IPS DF 6.9 (cell line): ENCODE measurements at places on chromosomes 7 and 10.

GRCh38 chr7:126801733-126802132 is 451.0 kb downstream of the GRM8 start:
- no peaks in the 10 kb centered on the region for H3K4me1 ChIP-seq
- H3K27ac ChIP-seq: no peak overlapping the region
- H3K27me3 ChIP-seq: no peaks in the 10 kb centered on the region
- no peak overlapping the region for H3K4me3 ChIP-seq
- DNase-seq: no peak
- H3K36me3 ChIP-seq: no peaks in the 10 kb centered on the region

DNA sequence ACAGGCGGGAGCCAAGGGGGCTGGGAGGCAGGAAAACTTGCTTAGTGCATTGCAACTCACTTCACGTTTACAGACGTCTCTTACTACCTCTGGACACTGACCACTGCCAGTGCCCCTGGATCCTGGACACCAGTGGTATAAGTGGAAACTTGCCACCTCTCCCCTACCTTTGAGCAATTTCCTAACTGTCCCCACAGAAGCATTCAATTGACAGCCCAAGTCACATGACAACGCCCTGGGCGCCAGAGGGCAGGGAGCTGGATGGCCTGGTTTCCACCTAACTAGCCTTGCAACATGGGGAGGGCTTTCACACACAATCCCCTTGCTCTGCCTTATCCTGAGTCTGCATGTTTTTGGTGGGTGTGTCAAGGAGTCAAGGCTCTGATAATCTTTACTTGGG is 113.8 kb downstream of the DYNC2I1 start:
- H3K36me3 ChIP-seq: no peaks in the 10 kb centered on the region
- no peak overlapping the region for H3K4me3 ChIP-seq
- no peaks in the 10 kb centered on the region for H3K4me1 ChIP-seq
- no peak for DNase-seq
- no peaks in the 10 kb centered on the region for H3K27me3 ChIP-seq

DNA sequence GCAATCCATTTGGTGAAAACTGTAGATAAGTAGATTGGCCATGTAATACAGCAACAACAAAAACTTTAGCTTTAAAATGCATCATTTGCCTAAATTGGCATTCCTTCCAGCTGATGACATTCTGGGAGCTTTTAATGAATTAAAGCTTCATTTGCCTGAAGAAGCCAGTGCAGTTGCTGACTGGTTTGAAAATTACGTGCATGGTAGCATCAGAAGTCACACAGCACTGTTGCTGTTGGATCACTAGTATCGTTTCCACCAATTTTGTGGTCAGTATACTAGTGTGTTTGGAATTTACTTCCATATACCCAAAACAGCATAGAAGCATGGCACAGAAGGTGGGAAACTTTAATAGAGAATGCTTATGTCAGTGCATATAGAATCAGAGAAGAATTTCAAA is 194.9 kb downstream of the ETV1 start:
- no peaks in the 10 kb centered on the region for H3K4me1 ChIP-seq
- no peak for DNase-seq
- H3K27me3 ChIP-seq: no peaks in the 10 kb centered on the region
- no peak overlapping the region for H3K4me3 ChIP-seq
- no peak overlapping the region for H3K27ac ChIP-seq

DNA sequence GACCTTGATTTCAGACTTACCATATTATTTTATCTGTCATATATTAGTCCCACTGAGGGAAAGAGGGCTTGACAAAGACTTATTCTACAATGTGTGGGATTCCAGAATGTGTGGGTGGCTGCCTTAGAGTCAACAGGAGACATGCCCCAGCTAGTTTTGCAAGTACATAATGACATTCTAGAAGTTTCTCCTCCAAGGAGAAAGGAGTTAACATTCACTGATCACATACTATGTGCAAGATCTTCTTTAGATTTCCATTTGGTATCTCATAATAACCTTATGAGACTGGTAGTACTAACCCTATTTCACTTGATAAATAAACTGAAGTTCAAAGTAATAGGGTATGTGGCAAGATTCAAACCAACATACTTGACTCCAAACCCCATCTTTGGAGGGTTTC is 25.2 kb downstream of the IRF5 start:
- DNase-seq: no peak
- H3K27ac ChIP-seq: no peak overlapping the region
- no peaks in the 10 kb centered on the region for H3K27me3 ChIP-seq
- H3K36me3 ChIP-seq: no peaks in the 10 kb centered on the region; the same call in 1 of the 2 replicates
- no peaks in the 10 kb centered on the region for H3K4me1 ChIP-seq

GRCh38 chr10:129417870-129418269 is 49.2 kb upstream of the MGMT start:
- H3K4me1 ChIP-seq: no peaks in the 10 kb centered on the region
- H3K27ac ChIP-seq: no peak overlapping the region
- no peak overlapping the region for H3K4me3 ChIP-seq
- no peak for DNase-seq
- no peaks in the 10 kb centered on the region for H3K27me3 ChIP-seq
